ENCODE measurements at places on chromosomes 5 and 9.

GRCh38 chr5:43602461-43603343, at the start of gene NNT:
Gene NNT, plus strand, starts transcription at chr5:43603180. Its CDS starts 6,016 bp downstream, at chr5:43609196.
- DNase-seq, result peak; percentile 76

GRCh38 chr9:84235511-84235910, 105.0 kb downstream of the SLC28A3 start:
- no peak for DNase-seq

DNA sequence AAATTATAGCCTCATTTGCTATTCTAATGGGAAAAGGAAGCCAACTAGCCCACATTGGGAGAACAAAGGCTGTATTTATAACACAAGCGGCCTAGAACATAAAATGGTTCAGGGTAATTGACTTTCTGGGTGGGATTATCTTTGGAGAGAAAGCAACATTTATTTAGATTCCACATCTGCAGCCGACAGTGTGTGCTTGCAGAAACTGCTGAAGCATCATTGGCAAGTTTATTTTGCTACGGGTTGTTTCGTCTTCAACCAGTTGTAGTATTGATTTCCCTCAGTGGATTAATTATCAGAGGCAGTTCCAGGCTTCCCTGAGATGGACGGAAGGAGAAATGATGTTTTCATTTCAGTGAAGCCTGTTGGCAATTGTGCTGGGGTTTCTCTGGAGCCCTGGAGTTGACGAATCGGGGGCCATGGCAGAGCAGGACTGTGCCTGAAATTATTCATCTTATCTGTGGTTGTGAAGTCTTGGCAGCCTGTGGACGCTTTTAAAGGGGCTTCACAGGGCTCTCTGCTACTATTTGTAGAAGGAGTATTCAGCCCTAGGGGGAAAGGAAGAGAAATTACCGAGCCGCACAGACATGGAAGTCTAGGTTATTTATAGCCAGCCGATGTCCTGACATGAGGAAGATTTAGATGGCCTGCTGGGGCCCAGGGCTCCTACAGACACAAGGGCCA, 290.6 kb upstream of the IRX4 start:
- no peak for DNase-seq

DNA sequence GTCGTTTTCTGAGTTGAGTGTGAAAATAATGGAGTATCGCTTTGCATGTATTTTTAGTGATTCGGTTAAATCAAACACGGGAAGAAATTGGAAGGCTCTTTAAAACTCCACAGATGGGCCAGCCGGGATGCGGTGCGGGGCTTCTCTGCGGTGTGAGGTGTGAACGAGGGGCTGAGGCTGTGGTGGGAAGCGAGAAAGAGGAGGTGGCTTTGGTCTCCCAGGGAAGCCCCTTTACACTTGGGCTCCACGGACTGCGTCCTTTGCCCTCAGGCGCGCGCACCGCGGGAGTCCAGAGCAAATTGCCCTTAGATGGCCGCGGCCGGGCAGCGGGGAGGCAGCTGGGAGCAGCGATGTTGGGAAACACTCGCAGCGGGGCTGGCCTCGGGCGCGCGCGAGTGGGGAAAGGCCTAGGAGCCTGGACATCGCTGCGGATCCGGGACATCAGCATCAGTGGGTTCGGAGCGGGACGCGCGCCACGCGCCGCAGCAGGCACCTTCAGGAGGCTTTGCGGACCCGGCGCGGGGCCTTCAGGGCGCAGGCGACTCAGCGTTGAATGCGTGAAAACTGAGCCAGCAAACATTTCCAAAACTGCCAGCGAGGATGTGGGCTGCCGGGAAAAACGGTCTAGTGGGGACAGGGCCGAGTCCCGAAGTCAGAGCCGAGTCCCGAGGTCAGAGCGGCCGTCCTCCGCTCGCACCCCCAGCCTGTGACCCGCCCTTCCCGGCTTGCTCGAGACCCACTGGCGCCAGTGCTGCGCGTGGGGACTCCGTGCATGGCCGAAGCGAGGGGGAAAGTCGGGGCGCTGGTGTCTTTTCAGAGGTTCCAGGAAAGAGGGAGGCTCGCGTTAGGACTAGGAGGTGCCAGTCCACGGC, 6.5 kb downstream of the IRX1 start:
- DNase-seq, result no peak

DNA sequence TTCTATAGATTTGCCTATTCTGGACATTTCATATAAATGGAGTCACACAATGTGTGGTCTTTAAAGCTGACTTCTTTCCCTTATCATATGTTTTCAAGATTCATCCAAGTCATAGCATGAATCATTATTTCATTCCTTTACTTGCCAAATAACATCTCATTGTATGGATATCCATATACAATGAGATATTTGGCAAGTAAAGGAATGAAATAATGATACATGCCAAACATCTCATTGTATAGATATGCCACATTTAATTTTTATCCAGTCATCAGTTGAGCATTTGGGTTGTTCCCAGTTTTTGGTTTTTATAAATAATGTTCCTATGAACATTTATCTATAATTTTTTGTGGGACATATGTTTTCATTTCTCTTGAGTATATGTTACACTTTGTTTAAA, 20.5 kb upstream of the OR2K2 start:
- no peak for DNase-seq

DNA sequence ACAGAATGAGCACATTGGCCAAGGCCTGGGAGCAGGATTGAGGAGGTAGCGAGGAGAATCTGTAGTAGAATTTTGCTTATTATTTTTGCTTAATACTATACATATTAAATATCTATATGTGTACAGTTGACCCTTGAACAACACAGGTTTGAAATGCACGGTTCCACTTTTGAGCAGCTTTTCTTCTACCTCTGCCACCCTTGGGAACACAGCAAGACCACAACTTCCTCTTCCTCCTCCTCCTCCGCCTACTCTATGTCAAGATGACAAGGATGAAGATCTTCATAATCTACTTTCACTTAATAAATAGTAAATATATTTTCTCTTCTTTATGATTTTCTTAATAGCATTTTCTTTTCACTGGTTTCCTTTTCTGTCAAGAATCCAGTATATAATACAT, 541.4 kb downstream of the KCTD16 start:
- DNase-seq, result no peak

- DNase-seq, result no peak
These were observed 218.9 kb downstream of the TARS1 start for GRCh38 chr5:33659526-33660169.

GRCh38 chr9:38318759-38319495, 73.6 kb upstream of the ALDH1B1 start:
- DNase-seq, result no peak

- DNase-seq, result no peak
These were observed 1826.2 kb upstream of the CDH6 start for GRCh38 chr5:29367176-29367833.

GRCh38 chr9:103889989-103890388, 204.1 kb upstream of the SMC2 start:
- DNase-seq, result no peak

GRCh38 chr5:177366528-177367322, 9.0 kb downstream of the RGS14 start:
- no peak for DNase-seq

GRCh38 chr5:51468196-51468595, 84.9 kb downstream of the ISL1 start:
- no peak for DNase-seq

DNA sequence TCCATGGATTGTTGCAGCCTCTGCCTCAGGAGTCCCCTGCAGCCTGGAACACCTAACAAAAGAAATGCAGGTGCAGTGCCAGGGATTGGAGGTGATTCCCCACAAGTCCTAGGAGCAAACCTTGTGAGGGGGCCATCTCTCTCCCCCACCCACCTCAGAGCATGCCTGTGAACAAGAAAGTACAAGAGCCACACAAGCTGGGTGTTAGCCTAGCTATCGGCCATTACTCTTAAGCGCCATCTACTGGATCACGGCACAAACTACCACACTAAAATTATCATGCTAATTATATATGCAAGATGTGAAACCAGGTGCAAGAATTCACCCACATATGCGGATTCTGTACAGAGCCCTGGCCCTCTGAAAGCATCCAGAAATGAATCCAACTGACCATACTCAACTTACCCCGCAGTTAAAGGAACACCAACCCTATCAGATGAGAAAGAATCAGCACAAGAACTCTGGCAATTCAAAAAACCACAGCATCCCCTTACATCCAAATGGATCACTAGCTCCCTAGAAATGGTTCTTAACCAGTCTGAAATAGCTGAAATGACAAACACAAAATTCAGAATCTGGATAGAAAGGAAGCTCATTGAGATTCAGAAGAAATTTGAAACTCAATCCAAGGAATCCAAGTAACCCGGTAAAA, 16.5 kb upstream of the PRSS3 start:
- DNase-seq, result peak; percentile 45

DNA sequence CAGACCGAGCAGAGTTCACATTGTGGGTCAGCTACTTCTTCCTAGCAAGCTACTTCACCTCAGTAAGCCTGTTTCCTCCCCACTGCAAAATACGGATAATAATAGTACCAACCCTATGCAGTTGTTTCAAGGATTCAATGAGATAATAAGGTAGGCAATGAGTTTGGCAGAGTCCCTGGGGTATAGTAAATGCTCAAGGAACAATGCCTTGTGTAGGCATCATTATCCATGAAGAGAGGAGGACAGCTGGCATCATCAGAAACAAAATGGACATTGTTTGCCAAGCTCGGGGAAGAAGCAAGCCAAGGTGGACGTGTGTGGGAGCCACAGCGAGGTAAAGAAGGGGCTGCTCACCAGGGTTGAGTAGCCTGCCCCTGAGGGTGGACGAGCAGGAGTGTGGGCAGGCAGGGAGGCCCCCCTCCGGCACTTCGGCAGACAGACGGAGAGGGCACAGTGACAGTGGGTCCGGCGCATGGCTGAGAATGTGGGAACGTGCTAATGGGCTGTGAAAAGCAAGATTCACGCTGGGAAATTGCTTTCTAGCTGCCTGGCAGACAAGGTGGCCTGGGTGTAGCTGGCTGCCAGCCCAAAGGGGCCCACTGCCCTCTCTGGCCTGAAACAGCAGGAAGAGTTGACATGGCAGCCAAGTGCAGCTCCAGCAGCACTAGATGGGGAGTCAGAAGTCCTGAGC, 10.1 kb downstream of the CAMK2A start:
- no peak for DNase-seq

GRCh38 chr5:137572042-137572695, 73.0 kb upstream of the SPOCK1 start:
- no peak for DNase-seq

GRCh38 chr9:131774636-131775035, 34.8 kb upstream of the RAPGEF1 start:
- no peak for DNase-seq

DNA sequence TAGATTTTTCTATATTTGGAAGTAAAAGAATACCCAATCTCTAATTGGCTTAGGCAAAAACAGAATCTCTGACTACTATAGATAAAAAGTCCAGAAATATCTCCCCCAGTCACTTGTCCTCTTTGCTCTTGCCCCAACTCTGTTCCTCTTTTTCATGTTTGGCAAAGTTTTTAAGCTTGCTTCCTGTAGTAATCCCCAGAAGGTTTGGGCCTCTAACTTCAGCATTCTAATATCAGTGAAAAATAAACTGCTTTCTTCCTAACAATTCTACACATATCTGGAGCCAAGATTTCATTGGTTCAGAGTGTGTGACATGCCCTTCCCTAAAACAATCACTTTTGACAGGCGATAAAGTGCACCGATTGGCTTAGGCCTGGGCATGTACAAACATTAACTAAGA, 1680.3 kb downstream of the MAT2B start:
- DNase-seq, result no peak

GRCh38 chr9:107487521-107488374, 1.8 kb downstream of the KLF4 start:
- no peak for DNase-seq

DNA sequence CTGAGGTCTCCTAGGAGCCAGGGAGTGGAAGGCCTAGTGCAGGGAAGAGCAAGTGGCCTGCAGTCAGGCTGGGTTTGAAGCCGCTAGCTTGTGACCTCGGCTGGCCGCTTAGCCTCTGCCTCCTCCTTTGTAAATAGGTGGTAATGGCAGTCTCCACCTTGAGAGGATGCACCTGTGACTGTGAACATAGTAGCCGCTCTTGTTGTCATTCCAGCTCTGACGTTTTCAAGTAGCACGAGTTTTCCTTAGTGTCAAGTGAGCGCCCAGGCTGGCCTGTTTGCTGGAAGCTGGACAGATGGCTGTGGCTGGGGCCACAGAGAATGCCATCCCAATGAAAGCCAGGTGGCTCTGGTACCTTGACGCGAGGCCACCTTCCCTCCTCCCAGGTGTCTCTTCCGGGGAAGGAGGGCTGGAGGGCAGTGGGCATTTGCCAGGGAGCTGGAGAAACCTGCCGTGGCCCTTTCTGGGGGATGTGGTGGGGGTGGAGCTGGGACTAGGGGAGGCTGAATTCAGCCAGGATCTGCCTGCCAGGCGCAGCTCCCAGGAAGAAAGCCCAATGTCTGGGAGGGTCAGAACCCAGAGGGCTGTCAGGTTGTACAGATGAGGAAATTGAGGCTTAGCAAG, 2.5 kb downstream of the ASS1 start:
- no peak for DNase-seq

DNA sequence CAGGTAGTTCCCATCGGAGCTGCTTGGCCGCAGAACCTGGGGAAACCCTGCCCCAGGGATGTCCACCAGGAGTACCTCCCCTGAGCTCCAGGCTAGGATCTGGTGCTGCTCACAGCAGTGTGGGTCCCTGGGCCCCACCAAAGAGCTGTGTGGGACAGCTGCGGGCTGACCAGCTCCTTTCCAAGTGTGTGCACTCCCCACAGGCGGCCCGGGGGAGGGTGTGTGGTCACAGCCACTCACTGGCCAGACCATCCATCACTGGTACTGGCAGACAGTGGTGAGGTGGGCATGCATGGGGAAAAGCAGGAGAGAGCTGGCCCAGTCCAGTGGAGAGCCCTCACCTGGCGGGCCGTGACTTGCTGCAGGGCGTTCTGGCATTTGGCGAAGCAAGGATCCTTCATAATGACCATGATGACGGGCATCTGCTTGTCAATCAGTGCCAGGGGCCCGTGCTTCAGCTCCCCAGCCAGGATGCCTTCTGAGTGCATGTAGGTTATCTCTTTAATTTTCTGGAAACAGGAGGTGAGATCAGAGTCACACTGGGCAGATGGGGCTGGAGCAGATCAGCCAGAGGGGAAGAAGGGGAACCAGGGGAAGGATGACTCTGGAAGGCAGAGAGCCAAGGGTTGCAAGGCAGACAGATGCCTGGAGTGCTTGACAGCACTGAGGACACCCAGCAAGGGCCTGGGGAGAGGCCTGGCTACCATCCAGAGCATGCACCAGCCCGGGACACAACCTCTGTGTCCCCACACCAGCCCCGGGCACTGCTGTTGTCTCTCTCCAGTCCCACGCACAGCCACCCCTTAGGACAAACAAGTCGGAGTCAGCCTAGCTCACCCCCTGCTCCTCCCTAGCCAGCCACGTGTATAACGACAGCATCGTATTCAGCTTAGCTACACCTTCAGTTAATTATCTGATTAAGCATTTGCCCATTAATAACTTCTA, 12.8 kb upstream of the MAPK9 start:
- no peak for DNase-seq

GRCh38 chr5:79613549-79613948, 1.3 kb downstream of the TENT2 start:
- DNase-seq, result no peak

- DNase-seq, result no peak
These were observed 79.5 kb upstream of the ZSWIM6 start for GRCh38 chr5:61252643-61252925.

DNA sequence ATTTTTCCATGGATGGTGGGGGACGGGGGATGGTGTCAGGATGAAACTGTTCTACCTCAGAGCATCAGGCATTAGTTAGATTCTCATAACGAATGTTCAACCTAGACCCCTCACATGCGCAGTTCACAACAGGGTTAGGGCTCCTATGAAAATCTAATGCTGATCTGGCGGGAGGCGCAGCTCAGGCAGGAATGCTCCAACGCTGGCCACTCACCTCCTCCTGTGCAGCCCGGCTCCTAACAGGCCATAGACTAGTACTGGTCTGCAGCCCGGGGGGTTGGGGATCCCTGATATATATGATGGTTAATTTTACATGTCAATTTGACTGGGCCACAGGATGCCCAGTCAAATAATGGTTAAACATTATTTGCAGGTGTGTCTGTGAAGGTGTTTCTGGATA, 199.0 kb upstream of the NR4A3 start:
- no peak for DNase-seq

Measured in naive thymus-derived CD8-positive, alpha-beta T cell (primary cell).